GM23338 (cell line): ENCODE measurements at places on chromosomes 1 and 21. TPM values are rescaled to one million over a fixed set of nuclear protein-coding genes. Genes with fewer than 3 reads are reported as not detected.

The CD101 gene
- 0.35 and 1.3 TPM in 2 replicates for polyA plus RNA-seq

The S100A7 gene
- polyA plus RNA-seq, result not detected in 2 replicates

The HJV gene
- 0.45 and 0.99 TPM in 2 replicates for polyA plus RNA-seq

The CCSAP gene
- polyA plus RNA-seq, result 3.9 and 4.2 TPM in 2 replicates

The SPOCD1 gene
- polyA plus RNA-seq, result 0.68 and 0.73 TPM in 2 replicates

The MSH4 gene
- 0.07 and 0.10 TPM in 2 replicates for polyA plus RNA-seq

The MAGI3 gene
- 2.5 and 3.9 TPM in 2 replicates for polyA plus RNA-seq

The SYTL1 gene
- 12.0 and 12.3 TPM in 2 replicates for polyA plus RNA-seq

The CD48 gene
- polyA plus RNA-seq, result 0.34 and 0.43 TPM in 2 replicates

GRCh38 chr1:8711873-8712412 is 105.5 kb downstream of the RERE start:
- DNase-seq, result no peak

DNA sequence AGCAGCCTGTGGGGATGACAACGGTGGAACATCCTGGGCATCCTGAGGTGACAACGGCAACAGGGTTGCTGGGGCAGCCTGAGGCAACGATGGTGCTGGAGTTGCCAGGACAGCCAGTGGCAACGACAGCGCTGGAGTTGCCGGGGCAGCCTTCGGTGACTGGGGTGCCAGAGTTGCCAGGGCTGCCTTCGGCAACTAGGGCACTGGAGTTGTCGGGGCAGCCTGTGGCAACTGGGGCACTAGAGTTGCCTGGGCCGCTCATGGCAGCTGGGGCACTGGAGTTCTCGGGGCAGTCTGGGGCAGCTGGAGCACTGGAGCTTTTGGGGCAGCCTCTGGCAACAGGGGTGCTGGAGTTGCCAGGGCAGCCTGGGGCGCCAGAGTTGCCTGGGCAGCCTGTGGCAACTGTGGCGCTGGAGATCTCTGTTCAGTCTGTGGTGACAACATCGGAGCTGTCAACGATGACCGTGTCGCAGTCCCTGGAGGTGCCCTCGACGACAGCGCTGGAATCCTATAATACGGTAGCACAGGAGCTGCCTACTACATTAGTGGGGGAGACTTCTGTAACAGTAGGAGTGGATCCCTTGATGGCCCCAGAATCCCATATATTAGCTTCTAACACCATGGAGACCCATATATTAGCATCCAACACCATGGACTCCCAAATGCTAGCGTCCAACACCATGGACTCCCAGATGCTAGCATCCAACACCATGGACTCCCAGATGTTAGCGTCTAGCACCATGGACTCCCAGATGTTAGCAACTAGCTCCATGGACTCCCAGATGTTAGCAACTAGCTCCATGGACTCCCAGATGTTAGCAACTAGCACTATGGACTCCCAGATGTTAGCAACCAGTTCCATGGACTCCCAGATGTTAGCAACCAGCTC is 8.2 kb downstream of the SON start:
- no peak for DNase-seq

DNA sequence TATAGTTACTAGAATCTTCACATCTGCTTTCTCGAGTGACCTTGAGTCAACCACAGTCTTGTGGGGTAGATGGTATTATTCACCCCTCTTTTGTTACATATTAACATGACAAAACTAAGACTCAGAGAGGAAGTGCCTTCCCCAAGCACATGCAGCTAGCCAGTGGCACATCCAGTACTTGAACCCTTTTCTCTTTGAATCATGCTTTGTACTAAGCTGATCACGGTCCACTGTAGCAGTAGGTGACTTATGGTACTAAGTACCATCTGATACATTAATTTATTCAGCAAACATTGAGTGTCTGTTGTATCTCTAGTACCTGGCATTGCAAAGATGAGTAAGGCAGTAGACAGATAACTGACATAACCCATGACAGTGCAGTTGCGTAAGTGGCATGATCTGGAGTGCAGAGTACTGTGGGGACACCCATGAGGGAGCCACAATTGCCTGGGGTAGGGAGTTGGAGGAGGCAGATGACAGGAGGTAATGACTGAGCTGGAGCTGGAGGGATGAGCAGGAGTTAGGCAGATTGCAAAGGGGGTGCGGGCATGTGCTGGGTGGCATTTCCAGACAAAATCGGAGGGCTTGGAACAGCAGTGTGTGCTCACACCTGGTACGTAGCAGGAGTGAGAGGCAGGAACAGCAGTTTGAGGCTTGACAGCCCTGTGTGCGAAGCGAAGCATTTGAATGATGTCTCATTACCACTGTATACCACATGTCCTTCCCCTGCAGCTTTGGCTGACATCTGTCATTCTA is 29.8 kb downstream of the UCK2 start:
- DNase-seq, result peak; percentile 56

DNA sequence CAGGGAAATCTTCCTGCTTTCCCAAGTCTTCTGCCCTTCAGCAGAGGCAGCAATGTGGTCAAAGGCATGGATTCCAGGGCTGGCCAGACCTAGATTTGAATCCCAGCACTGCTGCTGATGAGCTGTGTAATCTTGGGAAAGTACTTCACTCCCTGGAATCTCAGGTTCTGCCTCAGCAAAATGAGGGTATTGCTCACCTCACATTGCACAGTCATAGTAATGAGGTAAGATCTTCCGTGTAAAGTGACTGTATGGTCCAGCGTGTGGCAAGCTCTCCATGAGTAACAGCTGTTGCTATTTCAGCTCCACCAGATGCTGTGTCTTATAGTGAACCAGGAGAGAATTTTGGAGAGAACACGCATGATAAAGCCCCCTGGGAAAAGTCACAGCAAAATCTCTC is 56.1 kb upstream of the F3 start:
- DNase-seq, result no peak

DNA sequence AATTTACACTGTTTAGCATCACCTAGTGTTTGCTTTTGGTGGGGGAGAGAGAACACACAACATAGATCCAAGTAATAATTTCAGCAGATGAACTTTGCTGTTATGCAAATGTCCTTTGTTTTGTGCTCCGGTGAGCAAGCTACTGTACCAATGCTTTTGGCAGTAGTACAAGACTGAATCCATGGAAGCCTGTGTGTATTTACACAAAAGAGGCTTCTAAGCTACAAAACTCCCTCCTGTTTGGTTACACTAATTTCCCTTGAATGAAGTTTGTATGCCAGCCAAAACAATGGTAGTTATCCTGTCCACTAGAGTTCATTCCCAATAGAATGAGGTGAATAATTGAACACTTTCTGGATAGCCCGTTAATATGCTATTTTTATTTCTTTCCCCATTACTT is 320.5 kb downstream of the KCTD3 start:
- no peak for DNase-seq

DNA sequence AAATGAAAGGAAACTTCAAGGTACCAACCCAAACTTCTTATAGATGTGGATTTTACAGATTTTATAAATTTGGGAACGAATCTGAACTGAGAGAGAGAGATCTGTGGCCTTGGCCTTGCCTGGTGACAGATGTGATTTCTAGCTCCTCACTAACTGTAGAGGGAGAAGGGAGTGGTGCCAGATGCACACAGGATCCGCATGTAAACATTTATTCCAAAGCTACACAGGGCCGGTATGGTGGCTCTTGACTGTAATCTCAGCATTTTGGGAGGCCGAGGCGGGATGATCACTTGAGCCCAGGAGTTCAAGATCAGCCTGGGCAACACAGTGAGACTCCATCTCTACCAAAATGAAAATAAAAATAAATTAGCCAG is 77.1 kb downstream of the PGBD5 start:
- DNase-seq, result no peak

DNA sequence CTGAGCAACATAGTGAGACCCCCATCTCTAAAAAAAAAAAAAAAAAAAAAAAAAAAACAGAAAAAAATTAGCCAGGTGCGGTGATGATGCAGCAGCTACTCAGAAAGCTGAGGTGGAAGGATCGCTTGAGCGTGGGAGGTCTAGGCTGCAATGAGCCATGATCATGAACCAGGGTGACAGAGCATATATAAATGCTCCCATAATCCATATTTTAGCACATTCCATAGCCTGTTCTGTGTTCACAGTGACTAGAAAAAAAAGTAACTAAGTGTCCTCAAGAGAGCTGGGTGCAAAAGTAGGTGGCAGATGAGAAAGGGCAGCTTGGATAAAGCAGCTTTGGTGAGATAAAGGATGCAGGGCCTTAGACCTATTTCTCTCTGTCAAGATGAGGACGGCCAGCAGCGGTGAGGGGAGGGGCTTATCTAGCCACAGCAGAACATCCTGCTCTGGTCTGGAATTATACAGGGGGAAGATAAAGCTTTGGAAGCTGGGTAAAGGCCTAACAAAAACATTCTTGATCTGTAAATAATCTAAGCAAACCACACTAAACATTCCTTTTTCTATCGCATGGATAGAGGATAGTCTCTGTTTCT is 205.3 kb downstream of the DAB1 start:
- peak; percentile 40 for DNase-seq

GRCh38 chr1:43527111-43527878 is 3.4 kb upstream of the PTPRF start:
- DNase-seq, result no peak

DNA sequence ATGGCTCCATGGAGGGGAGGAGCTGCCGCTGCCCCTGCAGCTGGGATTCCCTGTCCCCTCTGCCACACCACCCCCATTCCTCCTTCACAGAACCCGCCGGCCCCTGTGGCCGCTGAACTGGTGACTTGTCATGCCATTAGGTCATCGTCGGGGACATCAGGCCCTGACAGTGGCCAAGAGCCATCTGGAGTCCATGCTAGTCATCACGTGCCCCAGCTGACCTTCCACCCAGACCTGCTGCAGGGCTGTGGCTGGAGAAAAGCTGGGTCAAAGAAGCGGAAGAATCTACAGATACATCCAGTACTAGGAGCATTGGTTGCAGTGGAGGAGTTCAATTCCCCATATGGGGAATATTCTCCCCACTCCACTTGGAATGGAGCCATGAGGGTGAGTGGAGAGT is 78.1 kb downstream of the KCNJ15 start:
- DNase-seq, result no peak

DNA sequence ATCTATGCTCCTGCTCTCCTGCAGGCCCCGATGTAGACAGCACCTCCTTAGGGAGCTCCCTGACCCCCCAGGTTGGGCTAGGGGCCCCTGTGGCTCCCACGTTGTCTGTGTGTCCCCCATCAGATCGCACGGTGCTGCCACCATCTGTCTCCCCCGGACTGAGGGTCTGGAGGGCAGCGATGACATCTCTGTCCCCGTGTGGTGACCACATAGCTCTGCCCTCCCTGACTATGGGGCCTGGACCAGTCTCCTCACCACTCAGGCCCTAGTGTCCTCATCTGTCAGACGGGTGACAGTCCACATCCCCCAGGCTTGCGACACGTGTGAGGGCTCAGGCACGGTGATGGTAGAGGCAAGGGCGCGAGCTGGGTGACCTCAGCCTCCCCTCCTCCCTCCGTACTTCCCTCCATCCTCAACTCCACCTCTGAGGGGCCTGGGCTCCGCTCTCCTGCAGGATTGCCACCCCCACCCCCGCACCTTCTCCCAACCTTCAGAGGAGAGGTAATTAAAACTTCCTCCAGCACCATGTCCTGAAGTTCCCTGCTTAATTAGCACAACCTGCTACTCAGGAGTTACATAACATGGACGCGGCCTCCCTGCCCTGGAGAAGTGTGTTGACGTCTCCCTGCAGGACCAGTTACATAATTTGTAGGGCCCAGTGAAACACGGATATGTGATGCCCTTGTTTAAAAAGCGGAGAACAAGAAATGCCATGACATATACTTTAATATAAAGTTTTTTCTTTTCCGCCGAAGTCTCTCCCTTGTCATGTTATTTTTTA is 288.2 kb downstream of the PTPRU start:
- no peak for DNase-seq

- DNase-seq, result no peak
Observed at GRCh38 chr1:147208619-147209018, 16.5 kb downstream of the FMO5 start.

DNA sequence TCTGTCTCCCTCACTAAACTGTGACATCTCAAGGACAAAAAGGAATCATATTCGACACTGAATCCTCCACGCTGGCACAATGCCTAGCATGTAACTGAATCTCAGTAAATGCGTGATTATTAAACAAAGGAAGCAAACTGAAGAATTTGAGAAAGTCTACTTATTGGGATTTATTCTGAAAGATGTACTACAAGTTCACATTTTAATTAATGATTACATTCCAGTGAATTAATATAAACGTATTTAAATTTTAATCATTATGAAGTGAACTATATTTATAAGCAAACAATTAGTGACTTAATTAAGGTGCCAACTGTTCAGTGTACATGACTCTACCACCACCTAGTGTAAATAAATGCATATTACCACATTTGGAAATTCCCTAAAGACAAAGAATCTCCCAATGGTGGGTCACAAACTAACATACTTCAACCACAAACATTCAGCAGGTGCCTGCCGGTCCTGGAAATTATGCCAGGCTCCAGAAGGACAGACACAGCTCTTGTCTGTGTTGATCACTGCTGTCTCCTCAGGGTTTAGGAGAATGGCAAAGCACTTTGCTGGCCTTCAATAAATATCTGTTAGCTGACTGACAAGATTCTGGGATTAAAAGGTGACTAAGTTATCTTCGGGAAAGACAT is 56.3 kb downstream of the SMYD3 start:
- DNase-seq, result peak; percentile 56

DNA sequence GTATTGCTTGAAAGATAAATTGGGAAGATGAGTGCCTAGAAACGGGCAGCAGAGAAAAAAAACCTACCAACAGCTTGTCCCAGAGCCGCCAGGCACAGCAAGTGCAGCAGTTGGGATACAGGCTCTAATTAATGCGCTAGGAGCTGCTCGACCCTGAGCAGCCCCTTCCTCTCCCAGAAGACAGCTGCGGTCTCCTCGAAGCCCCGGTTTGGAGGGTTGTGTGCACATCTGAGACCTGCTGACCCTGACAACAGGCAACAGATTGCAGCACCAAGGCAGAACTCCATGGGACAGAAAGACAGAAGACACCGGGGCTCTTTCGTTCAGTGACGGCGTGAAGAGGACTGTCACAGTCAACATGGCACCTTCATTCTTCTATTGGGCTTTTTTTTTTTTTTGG is 101.4 kb downstream of the TSEN15 start:
- DNase-seq, result no peak

- no peak for DNase-seq
Observed at GRCh38 chr1:18093193-18093592, 14.4 kb upstream of the IGSF21 start.

GRCh38 chr1:227712648-227713047 is 22.5 kb downstream of the JMJD4 start:
- no peak for DNase-seq

DNA sequence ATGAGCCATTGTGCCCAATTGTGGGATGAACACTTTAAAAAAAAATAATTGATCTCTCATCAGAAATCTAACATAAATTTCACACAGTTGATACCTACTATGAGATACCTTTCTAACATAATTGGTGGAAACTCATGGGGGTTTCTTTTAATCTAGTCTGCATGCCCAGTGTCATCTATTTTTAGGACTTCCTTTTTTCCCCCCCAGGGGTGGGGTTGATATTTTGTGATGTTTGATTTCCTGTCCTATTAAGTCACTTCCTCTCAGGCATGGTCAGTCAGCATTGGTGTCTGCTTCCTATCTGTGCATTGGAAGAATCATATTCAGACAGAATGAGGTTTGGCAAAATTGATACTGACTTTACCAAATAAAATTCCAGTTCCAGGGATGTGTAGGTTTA is 21.5 kb downstream of the NFYC start:
- DNase-seq, result no peak
